RPMI7951 (cell line): ENCODE measurements at places on chromosomes 1 and 21. TPM values are rescaled to one million over a fixed set of nuclear protein-coding genes. Genes with fewer than 3 reads are reported as not detected.

Gene ELOVL1
- 105 and 147 TPM in 2 replicates for total RNA-seq

Gene CSMD2
- total RNA-seq, result 0.59 and 1.1 TPM in 2 replicates

GRCh38 chr1:12196641-12197482 is 30.1 kb downstream of the TNFRSF1B start:
- no peak for DNase-seq

DNA sequence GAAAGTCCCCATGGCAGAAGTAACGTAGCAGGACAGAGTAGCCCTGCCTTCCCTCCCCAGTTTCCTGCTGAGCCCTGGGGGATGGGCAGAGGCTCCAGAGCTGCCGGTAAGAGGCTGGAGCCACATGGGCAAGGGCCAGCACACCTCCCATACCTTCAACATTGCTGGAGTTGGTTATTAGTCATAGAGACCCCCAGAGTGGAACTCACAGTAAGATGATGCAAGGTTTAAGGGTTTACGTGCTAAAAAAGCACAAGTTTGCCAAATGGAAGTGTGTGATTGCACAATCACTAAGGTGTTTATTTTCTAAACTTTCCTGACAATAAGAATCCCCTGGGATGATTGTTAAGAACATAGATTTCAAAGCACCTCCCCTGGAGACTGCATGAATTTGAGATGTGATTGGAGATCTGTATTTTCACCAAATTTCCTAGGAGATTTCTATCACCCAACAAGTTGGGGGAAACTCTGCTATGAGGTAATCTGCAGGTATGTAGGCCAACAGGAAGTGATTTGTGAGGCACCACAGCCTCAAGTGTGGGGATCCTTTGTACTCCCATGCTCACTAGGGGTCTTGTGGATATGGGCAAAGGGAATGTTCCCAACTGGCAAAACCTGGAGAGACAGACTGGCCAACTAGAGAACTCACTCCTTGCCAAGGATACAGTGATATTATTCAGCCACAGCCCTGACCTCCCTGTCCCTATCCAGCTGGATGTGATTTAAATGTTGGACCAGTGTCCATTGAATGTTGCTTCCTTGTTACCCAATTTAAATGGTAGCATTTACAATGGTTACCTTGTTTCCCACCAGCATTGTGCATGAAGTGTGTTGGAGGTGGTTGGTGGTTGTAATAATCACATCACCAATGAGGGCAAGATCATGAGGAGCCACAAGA is 37.1 kb upstream of the CSF1 start:
- DNase-seq, result peak; percentile 54

- DNase-seq, result no peak
Observed at GRCh38 chr1:56156971-56157876, 422.1 kb downstream of the PLPP3 start.

DNA sequence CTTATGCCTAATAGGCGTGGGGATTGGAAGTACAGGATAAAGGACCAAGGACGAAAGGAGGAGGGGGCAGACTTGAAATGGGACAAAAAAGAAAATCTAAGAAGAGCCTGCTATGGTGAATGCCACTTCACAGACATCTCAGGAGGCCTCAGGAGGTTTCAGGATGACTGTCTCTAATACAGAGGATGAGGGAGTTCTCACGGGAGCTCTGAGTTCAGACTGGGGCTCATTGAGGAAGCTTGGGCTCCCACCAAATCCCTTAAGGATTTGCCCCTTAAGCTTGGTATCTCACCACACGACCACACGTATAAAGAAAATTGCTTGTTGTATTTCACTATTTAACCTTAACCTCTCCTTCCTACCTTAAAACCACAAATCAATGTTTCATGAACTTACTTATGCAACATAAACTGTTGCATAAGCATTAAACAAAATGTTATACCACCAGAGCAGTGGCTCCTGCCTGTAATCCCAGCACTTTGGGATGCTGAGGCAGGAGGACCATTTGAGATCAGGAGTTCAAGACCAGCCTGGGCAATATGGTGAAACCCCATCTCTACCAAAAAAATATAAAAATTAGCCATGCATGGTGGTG is 12.4 kb downstream of the SLC30A1 start:
- DNase-seq, result no peak

- no peak for DNase-seq
Observed at GRCh38 chr21:34968414-34969333, 80.4 kb downstream of the RUNX1 start.

DNA sequence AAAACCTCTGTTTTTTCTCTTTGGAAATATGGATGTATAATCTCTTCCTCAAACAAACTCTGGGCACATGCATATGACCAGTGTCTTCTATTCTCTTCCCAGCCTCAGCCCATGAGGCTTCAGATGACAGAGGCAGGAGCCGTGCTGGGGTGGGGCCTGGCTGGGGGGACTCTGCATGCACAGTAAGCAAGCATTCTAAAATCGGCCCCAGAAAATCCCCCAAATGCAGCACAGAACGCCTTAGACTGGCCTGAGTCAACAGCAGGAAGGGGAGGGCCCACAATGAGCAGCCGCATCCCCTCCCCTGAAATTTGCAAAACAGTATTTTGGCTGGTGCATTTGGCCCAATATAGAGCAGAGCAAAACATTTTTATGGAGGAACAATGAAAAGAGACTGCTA is 47.8 kb downstream of the ITPKB start:
- DNase-seq, result no peak

DNA sequence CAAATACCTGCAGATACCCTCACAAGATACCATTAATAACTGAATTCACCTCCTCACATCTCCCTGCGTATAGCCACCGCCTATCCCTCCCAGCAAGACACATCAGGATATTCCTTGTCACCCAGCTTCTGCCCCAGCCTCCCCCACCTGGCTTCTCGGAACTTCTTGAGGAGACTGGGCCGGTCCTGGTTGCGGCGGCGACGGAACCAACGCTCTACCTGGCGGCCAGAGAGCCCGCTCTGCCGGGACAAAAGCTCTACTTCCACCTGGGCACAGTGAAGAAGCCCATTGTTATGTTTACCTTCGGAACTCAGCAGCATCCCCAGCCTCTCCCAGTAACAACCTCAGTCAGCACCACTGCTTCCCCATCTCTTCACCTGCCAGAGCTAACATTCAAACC is 6.7 kb downstream of the CERS2 start:
- DNase-seq, result no peak

DNA sequence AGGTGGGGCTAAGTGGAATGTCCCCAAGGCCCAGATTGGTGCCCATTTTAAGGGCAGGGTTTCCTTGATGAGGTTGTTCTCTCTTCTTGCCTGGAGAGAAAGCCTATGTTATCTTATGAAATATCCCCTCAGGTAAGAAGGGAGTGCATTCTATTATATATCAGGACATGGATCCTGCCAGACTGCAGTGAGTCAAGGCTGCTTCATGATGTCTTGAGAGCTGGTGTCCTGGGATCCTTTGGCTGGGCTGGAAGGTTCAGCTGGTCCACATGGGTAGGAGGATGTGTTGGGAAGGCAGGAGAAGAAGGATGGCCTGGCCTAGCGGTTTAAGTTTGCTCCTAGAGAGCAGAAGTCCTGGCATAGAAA is 207.6 kb downstream of the ROR1 start:
- DNase-seq, result no peak

DNA sequence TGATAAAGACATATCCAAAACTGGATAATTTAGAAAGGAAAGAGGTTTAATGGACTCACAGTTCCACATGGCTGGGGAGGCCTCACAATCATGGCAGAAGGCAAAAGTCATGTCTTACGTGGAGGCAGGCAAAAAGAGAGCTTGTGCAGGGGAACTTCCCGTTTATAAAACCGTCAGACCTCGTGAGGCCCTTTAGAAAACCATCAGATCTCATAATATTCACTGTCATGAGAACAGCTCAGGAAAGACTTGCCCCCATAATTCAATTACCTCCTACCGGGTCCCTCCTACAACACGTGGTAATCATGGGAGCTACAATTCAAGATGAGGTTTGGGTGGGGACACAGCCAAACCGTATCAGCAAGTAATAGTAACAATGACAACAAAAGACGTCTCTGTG is 88.2 kb upstream of the SLC25A33 start:
- no peak for DNase-seq

DNA sequence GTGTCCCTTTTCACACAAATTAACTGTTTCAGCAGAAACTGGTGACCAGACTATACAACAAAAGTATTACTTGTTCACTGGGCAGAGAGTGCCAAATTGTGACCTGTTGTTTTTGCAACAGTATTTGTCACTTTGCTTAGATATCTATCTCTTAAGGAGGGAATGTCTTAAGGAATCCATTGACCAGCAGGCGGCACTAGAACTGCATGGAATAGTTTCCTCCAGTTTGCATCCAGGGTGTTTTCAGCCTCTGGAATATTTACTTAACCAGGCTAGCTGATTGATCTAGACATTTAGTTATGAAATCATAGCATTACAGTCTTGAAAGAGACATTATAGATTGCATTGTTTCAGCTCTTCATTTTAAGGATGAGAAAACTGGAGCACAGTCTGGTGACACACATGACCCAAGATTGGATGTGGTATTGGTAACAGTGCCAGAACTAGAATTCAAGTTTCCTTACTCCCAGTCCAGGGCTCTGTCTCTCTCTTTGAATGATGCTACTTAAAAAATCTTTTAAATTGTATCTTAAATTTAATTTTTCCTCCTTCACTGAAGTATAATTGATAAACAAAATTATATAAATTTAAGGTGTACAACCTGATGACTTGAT is 16.9 kb downstream of the RPTN start:
- peak; percentile 57 for DNase-seq
